NCI-H2081 treated with DMSO at 0.1 percent for 48 hours (cell line): ENCODE measurements at places on chromosomes 12 and 14.

GRCh38 chr14:58568322-58568721, 69.4 kb upstream of the DACT1 start:
- DNase-seq: no peak

GRCh38 chr14:58597041-58597440, 40.7 kb upstream of the DACT1 start:
- no peak for DNase-seq

GRCh38 chr12:3152011-3152511, 74.9 kb downstream of the TSPAN9 start:
- no peak for DNase-seq

GRCh38 chr14:101122237-101123141, 219.0 kb upstream of the RTL1 start:
- DNase-seq: no peak

GRCh38 chr12:64824500-64825142, at the start of gene TBC1D30:
TSS of gene TBC1D30 (plus strand) at chr12:64824647. CDS start at chr12:64824880, 233 bp downstream.
- peak; percentile 19 for DNase-seq

DNA sequence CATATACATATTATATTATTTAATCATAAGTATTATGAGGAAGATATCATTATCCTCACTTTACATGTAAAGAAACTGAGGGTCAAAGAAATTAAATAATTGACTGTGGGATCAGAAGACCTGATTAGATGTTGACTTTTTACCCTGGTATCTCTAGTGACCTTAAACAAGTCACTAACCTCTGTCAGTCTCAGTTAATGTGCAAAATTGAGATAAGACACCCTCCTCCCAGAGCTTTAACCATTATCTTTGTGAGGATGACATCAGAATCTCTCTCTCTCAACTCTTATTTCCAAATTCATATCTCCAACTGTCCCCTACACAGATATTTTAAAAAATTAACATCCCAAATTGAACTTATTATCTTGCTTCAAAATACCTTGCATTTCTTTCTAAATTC, 177.8 kb downstream of the KLHL28 start:
- no peak for DNase-seq

DNA sequence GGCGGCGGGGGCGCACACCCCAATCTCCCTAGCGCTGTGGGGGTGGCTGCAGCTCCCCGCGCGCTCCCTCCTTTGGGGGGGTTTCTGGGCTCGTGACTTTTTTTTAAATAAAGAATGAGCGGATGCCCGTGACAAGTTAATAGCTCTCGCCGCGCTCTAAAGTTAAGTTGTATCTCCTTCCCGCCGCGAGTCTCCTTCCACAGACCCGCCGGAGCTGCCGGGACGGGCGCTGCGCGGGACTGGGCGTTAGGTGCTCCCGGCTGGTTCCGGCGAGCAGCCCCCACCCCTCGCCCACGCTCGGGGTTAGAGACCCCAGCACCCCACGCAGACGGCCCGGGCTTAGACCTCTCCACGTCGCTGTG, 82.6 kb upstream of the HMGA2 start:
- DNase-seq: no peak

DNA sequence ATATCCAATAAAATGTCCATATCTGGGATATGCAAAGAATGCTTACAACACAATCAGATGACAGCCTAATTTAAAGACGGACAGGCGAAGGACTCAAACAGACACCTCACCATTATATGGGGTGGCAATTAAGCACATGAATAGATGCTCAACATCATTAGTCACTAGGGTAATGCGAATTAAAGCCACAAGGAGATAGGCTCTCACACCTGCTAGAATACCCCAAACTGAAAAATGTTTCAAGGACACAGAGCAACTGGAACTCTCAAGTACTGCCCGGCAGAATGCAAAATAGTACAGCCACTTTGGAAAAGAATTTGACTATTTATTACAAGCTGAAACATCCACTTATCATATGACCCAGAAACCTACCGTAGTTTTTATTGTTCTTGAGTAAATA, 42.9 kb downstream of the FERMT2 start:
- DNase-seq: no peak

DNA sequence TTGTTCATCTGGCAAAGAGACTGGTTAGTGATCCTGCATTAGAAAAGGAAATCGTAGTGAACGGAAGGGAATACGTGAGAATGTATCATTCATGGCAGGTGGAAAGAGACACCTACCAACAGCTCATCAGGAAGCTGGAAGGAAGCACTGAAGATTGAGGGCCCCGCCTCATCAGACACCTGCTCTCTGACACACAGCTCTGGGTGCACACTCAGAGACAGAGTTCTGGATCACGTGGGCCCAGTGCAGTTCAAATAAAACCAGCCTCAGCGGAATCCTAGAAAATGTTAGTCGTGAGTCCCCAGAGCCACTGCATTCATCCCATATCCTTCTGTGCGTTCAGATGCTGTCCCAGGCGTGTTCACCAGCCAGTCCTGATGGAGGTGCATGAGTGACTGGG, 129.7 kb downstream of the GLT1D1 start:
- DNase-seq: no peak

DNA sequence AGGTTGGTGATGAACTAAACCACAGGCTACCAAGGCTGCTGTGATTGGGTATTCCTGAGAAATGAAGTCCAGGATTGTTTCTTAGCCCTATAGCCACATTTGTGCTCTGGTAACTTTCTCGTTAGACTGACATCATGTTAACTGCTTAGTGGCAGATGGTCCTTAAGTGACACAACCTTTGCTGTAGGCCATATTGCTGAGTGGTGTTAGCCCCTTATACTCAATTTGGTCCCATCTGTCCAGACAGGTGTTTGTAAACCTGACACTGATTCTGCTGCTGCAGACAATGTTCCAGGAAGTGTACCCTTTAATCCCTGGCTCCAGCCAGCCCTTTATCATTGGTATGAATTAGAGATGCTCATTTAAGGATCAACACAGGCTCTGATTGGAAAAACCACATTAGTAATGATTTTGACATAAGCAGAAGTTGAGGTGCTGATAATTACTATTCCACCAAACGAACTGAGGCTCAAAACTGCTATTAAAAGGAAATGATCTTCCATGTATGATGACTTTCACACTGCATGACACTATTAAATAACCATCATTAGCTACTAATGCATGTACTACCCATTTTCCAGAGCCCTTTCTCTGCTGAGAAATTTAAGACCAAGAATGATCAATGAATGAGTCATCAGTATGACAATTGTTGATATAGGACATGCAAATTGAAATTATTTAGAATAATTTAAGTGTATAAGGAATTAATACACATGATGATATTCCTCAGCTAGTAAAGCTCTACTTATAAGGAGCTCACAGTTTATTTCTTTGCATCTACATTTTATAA, 3.6 kb upstream of the SSTR1 start:
- no peak for DNase-seq

- DNase-seq: no peak
Observed at GRCh38 chr12:67354322-67354721, 85.2 kb downstream of the CAND1 start.

GRCh38 chr12:29731591-29731990, 52.2 kb downstream of the TMTC1 start:
- DNase-seq: no peak

GRCh38 chr14:50666772-50667683, 1.1 kb downstream of the SAV1 start:
- no peak for DNase-seq

- no peak for DNase-seq
Observed at GRCh38 chr14:103536693-103537092, 7.7 kb downstream of the TRMT61A start.

DNA sequence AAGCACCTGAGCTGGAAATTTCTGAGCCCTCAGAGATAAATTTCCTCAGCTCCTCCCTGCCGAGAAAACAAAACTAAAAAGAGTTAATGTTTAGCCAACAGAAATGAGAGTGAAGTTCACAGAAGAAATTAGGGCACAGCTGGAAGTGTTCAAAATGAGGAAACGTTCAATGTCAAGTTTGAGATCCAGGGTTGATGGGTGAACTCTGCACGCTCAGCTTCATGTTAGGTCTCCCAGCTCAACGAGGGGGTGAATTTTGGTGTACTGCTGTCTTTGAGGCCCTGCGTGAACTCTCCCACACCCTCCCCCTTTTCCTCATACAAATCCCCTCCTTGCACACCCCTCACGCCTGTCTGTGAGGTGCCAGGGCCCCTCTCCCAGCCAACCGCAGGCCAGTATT, 13.3 kb upstream of the OAS3 start:
- no peak for DNase-seq

GRCh38 chr14:51716610-51717009, 64.9 kb downstream of the FRMD6 start:
- no peak for DNase-seq

GRCh38 chr12:27032679-27033078, 10.3 kb downstream of the MED21 start:
- DNase-seq: no peak

DNA sequence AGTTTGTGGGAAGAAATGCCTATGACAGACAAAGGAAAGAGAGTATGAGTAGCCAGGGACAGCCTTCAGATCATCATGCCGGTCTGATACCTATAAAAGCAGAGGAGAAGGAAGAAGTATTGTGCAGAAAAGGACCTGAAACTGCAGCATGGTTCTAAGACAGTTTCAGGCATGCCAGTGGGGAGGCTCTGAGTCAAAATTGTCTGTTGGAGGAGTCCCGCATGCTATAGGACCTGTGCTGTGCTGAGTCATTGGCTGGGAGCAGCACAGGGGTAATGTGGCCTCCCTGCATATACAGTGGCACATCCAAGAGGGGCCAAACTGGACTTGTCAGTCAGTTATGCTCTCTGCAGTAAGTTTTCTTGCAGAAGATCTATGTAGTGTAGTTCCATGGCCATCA, 40.7 kb downstream of the NEUROD4 start:
- DNase-seq: no peak

- DNase-seq: no peak
Observed at GRCh38 chr14:60753264-60754119, 18.9 kb downstream of the MNAT1 start.

DNA sequence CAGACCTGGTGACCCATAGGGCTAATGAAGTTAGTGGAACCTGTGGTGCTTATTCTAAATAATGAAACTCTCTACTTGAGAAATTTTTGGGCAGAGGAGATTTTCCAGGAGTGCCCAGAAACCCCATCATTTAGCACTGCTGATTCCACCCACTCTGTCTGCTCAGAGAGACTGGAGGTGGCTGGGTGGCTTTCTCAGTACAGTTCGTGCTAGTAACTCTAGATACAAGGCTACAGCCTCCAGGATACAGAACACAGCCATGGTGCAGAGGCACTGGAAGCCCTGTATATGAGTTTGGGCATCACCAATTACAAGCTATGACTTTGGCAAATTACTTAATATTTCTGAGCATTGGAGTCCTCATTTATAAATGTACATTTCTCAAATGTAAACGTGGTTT, 32.4 kb downstream of the CCDC177 start:
- no peak for DNase-seq

DNA sequence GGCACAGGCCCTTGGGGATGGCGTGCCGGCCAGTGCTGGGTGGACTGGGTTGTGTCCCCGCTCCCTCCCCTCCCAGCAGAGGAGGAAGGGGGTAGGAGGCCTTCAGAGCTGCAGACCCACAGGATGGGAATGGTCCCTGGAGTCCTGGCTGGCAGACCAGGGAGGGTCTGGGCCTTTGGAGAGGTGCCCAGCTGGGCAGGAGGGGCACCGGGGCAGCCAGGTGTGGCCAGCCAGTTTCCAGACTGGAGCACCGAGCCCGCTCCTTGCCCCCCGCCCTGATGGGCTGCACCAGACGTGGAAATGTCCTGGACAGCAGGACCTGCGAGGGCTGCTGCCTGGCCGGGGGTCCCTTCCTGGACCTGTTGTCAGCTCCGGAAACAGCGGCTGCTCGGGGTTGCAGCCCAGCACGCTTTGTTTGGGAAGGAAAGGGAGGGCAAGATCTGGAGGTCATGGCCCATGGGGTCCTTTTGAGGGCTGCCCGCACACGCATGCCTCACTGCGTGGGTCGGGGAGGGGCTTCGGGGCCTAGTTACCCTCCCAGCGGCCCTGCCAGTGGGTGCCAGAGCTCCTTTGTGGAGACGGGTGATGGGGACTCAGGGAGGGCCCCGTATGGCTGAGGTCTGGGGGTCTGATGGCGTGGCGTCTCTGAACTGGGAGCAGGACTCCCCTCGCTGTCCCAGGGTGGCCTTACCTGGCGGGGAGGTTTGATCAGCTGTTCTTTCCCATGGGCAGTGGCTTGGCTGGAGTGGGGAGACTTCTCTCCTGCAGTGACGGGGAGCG, 9.1 kb downstream of the KIF26A start:
- DNase-seq: no peak

DNA sequence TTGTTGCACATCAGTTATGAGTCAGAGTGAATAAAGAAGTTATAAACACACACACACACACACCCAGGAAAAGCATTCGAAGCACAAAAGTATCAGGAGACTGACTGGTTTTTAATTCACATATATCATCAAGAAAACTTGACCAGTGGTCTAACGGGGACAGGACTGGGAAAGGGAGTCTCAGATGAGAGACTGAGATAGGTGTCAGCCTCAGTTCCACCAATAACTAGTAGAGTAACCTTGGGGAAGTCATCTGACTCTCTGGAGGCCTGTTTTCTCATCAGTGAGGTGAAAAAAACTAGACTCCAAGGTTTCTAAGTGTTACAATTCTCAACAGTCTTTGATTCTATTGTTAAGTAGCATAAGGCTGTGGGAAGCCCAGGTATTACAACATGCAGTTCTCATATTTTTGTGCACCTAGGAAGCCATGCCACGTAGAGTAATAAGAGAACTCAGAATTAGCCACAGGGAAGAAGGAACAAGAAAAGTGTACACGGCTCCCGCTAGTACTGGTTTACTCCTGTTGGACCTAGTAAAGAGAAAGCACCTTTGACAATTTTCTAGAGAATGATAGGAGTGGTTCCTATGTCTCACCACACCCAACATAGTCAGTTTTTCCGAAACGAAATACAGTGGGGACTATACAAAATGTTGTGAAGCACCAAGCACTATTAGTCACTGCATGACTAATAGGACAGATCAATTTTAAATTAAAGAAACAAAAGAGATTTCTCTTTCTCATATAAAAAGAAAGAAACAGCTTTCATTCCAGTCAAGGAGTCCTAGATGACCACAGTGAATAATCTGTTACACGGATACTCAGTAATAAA, 5.0 kb downstream of the PPTC7 start:
- no peak for DNase-seq

- no peak for DNase-seq
Observed at GRCh38 chr14:47596232-47596631, 79.2 kb downstream of the MDGA2 start.

DNA sequence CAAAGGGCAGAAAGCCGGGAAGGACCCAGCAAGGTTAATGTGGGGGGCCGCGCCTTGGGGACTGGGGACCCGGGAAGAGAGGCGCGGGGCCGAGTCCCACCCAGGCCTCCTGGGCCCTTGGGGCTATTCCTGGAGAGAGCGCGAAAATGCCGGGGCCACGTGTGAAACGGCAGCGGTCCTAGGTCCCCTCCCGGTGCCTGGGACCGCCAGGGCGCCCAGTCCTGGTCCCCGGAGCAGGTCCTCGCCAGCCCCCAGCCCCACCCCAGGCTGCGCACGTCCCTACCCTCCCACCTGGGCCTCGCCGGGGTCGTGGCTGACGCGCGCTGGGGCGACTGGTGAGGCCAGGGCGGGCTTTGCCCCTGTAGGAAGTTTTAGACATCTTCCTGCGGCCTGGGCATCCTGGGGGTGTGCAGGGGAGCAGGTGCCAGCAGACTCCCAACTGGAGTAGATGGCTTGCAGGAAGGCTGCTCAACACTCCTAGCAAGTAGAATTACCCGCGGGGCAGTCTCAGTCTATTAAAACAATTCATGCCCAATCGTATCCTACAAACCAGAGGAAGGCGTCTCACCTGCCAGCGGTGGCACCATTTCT, 708 bp downstream of the FAR2 start:
- DNase-seq: no peak
